Nephron progenitor cell (in vitro differentiated cells): ENCODE measurements at places on chromosomes 5 and 9.

GRCh38 chr5:159182691-159183090, 26.7 kb downstream of the RNF145 start:
- DNase-seq: no peak

- no peak for DNase-seq
Observed at GRCh38 chr5:83740741-83741140, 20.1 kb upstream of the HAPLN1 start.

DNA sequence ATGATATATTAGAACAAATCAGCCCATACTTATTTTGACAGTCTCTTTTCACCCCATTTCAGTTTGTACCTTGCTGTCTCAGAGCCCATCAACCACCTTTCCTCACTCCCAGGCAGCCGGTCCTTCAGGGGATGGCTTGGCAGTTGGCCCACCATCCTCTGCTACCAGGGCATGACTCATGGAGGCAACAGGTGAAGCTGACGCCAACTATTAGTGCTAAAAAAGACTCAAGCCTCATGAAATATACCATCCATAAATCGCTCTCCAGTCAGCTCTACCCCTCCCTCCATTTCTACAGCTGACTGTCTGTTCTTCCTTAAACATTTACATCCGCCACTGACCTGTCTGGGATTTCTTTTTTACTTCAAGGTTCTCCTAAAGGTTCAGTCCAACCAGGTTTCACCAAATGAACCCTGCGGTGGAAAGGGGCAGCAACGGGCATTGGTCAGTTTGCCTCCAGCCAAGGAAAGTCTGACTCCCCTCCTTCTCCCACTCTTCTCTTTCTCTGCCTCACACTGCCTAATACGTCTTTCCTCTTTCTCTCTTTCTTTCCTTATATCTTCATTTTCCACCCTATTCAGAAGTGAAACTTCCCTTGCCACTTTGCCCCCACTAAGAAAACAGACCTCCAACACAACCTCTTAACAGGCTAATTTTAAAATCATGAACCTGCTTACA, 439.1 kb downstream of the RAB3C start:
- no peak for DNase-seq

DNA sequence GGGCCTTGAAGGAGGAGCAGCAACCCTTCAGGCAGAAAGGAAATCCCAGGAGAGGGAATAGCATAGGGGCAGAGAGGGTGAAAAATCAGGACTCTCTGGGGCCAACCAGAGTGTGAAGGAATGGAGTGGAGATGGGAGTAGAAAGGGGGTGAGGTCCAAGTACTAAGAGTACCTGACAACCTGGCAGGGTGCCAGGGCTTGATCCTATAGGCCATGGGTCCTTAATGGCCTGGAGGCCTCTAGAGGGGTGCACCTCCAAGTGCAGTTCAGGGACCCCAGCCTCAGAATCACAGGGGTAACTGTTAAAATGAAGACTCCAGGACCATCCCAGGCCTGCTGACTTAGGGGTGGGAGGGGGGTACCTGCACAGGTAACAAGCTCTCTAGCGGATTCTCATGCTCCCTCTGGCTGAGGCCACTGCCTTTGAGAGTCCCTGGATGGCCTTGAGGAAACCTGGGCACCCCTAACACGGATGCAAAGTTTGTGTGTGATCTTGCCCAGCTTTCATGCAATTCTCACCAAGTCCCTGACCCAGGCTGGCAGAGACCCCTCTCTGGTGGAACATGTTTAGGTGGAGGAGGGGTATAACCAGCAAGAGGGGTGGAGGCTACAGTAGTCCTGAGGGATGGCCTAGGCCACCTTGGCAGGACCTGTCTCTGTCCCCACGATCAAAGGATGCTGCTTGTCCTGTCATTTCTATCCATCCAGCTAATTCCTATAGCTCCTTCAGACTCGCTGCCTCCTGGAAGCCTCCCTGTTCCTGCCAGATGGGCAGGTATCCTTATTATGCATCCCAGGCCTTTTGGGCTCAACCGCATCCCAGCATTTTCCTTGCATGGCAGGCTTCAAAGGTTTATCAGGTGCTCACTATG, 17.6 kb upstream of the CSF1R start:
- no peak for DNase-seq

DNA sequence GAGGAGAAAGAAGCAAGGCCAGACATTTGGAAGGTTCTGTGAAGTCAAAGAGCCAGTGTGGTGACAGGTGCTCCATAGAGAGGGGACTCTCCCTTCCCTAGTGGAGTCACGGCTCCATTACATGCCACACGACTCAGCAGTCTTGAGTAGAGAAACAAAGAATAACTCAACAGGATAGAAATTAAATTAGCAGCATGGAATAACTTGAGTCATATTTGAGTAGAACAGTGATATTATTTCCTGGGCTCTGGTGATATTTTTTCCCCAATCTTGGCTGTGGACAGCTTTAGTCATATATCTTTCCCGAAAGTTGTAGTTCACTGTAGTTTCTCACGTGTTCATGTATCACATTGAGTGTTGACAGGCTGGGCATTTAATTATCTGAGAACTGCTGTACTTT, 149.7 kb upstream of the EFNA5 start:
- DNase-seq: no peak
